ENCODE measurements at places on chromosomes 1 and 21.

DNA sequence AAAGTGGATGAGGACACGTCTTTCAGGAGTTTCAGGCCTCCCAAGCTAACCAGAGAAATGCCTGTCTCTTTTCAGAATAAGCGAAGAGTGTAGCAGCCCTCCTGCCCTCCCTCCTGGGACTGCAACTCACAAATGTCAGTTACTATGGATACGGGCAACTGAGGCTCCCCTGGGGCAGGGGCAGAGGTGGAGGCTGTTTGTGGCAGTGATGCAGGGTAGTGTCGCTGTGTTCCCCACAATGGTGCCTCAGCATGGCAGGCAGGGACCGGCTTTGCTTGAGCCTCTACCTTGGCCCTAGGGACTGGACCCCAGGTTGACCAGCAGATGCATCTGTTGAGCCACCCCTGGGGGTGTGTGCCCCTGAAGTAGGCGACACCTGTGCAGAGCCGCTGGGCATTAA lies 10.2 kb downstream of the NFASC start:
- no peak for DNase-seq

GRCh38 chr1:51433269-51433971 lies 85.6 kb downstream of the EPS15 start:
- DNase-seq = no peak

GRCh38 chr21:42583477-42584295 lies 69.7 kb upstream of the PDE9A start:
- no peak for DNase-seq

DNA sequence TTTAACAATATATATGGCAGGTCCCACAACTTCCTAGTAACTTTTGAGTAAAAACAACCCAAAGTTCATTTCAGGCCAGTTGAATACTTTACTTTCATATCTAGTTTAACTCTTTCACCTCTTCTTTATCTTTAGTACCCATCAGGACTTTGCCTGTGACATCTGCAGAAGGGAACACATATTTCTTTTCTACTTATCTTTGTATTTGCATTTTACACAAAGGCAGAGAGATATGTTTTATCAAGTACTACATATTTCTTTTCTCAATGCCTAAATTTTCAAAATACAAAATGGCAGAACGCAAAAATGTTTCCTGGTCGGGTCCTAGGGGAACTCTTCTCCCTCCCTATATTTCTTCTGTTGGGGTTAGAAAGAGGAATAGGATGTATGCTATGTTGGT lies 6.8 kb upstream of the PTPRC start:
- no peak for DNase-seq

DNA sequence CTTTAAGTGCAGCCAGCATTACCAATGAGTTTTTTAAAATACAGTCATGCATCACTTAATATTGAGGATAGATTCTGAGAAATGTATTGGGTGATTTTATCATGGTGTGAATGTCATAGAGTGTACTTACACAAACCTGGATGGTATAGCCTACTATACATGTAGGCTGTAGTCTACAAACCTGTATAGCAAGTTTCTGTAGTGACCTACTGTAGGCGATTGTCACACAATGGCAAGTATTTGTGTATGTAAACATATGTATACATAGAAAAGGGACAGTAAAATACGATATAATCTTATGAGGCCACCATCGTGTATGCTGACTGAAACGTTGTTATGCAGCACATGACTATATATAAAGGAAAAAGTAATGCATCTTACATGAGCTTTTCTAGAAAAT lies 48.2 kb downstream of the RPE65 start:
- DNase-seq = no peak

DNA sequence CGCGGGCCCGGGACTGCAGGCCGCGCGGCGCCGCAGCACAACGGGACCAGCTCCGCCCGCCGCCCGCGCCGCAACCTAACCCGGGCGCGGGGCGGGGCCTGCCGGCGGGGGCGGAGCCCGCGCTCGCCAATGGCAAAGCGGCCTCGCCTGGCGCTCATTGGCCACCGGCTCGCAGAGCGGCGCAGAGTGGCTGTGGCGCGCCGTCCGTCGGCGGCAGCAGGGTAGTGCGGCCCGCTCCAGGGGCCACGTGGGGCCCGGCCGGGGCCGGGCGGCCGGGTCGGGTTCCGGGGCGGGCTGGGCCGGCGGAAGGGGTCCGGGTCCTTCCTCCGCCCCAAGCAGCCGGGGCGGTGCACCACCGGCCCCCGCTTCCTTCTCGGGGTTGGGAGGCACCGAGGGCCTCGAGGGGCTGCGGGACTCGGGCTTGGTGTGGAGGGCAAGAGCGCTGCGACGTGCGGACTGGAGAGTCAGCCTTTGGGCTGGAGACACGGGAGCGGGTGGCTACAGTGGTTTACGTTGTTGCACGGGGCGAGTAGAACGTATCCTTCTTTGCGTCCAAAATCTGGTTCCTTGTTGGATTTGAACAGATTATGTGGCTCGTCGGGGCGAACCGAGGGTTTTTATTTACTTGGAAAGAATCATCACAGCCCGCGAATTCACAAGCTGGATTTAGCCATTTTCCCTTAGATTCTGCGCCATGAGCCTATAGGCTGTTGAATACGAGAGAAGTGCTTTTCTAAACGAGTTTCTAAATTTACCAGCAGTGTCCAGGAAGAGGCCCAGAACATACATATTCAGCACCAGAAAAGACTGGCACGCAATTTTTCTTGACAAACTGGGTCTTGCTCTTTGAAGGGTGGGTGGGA lies at the start of gene SRM:
Gene SRM (minus strand): TSS at position 51 of the 863 bp plus-strand sequence. CDS start 75 bp downstream, outside the sequence.
- peak; percentile 58 for DNase-seq

DNA sequence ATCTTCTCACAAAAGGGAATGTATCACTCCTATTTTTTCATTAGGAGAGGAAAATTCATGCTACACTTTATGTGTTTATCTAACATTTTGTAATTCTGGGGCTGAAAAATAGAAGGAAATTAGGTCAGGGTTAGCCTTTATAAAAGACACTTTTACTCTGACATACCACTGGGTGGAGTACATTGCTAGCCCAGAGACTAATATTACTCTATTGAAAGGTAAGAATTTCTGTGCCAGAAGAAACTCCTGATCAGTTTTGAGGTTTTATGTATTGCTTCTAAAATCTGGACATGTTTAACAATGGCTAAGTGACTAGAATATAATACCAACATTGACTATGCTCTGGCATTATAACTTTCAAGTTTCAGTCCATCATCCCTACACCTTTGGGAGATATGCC lies 724.6 kb downstream of the USP25 start:
- DNase-seq = no peak

DNA sequence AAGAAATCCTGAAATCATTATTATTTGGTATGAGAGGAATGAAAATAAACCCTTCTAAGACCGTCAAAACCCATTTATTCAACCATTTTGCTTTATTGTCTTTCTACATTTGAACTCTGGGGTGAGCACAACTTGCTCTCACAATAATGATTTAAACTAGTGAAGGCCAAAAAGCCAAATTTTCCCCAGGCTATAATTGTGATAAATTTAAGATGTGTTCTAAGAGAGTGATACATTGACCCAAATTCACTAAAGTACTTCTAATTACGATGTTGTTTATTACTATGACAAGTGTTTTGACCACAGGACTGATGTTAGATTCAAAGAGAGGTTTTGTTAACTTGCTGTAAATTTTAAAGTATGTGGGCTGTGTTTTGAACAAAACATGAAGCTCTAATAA lies 670.9 kb upstream of the NR5A2 start:
- DNase-seq = no peak

DNA sequence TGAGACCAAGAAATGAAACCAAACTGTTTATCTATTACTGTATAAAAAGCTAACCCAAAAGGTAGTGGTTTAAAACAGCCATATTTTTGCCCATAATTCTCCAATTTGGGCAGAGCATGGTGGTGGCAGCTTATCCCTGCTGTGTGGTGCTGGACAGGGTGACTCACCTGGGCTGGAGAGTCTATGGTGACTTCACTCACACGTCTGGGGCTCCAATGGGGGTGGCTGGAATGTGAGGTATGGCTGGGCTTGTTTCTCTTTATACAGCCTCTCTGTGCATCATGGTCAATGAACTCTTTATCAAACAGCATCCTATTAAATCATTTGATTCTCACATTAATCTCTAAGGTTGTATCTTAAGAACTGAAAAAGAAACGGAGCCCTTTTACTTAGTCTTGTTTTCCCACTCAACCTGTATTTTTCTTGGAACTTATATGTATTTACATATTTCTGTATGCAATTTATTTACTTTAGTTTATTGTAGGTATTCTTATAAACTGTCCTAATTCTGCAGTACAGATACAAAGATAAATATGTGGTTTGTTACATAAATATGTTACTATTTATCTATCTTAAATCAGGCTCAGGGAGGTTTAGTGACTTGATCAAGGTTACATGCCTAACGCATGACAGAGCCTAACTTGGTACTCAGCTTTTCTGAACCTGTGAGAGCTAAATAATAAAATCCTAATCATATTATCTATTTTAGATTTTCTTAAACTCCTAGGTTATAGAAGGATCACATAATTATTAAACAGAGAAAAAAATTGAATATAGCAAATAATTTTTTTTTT lies 37.5 kb upstream of the WLS start:
- no peak for DNase-seq

- no peak for DNase-seq
Measured at GRCh38 chr1:150429805-150430204, 57.4 kb upstream of the TARS2 start.

GRCh38 chr1:12383001-12383400 lies 153.2 kb downstream of the VPS13D start:
- no peak for DNase-seq

GRCh38 chr1:22763487-22764200 lies 53.0 kb downstream of the EPHB2 start:
- DNase-seq = no peak

DNA sequence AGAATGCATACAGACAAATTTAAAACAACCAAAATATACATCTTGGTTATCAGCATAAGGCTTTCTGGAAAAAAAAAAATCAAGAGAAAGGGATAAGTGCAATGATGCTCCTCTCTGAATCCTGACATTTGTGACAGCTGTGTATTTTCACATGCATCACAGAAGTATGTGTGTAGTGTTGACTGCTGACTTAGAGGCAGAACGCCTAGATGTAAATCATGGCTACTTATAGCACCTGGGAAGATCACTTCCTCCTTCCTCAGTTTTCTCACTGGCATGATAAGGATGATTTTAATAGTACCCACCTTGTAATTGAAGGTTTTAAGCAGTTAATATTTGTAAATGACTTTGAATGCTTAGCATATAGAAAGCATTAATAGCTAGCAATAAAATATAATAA lies 112.5 kb downstream of the MRPL39 start:
- no peak for DNase-seq

DNA sequence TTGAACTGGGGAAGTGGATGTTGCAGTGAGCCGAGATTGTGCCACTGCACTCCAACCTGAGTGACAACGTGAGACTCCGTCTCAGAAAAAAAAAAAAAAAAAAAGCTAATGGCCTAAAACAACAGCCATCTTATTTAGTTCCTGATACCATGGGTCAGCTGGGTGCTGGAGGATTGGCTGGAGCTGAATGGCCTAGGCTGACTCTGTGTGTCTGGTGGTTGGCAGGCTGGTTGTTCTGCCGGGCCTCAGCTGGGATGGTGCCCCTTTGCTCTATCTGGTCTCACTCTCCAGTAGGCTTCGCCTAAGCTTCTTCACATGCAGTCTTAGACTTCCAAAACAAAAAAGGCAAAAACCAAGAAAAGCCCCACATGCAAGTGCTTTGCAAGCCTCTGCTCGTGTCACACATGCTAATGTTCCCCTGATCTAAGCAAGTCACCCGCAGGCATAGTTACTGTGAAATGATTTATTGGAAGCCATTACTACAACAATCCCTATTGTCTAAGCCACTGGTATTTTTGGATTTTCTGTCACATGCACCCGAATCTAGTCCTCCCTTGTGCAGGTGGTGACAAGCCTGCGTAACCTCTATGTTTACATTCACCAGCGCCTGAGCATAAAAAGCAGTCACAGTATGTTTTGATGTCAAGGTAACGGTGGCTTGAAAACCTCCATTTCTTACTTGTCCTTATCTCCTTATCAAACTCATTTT lies 39.6 kb upstream of the KANK4 start:
- no peak for DNase-seq

GRCh38 chr1:8780405-8780804 lies 37.0 kb downstream of the RERE start:
- DNase-seq = no peak

GRCh38 chr1:111045033-111045722 lies 81.5 kb upstream of the LRIF1 start:
- DNase-seq = no peak

DNA sequence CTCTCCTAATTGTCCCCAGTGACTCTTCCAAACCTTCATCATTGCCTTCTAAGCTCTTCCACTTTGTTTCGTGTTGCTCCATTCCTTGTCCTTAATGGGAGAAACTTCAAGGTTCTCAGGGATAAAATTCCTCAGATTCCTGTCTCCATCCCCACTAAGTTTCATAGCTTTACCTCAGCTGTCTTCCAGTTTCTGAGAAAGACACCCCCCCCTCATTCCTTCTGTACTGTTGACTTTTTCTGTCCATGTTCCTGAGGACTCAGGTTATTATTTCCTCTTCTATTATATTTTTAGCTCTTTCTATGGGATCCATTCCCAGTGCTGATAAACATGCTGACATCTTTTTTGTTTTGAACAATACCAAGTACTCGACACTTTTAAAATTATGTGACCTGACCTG lies 215.3 kb upstream of the PTGFR start:
- DNase-seq = no peak

DNA sequence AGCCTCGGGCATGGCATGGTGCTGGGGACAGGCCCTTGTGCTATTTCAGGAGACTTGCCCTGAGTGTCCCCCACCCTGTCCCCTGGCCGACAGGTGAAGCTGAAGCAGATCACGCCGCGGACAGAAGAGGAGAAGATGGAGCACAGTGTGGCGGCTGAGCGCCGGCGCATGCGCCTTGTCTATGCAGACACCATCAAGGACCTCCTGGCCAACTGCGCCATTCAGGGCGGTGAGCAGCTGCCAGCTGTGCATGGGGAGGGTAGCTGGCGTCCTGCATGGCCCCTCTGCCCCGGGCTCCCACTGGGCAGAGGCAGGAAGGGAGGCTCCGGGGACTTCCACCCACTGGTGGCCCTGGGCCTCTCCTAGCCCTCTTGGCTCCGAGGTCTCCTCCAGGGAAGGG lies 28.9 kb downstream of the FAM151A start:
- DNase-seq = no peak

- DNase-seq = no peak
Measured at GRCh38 chr1:21813542-21813941, 1.5 kb downstream of the LDLRAD2 start.

DNA sequence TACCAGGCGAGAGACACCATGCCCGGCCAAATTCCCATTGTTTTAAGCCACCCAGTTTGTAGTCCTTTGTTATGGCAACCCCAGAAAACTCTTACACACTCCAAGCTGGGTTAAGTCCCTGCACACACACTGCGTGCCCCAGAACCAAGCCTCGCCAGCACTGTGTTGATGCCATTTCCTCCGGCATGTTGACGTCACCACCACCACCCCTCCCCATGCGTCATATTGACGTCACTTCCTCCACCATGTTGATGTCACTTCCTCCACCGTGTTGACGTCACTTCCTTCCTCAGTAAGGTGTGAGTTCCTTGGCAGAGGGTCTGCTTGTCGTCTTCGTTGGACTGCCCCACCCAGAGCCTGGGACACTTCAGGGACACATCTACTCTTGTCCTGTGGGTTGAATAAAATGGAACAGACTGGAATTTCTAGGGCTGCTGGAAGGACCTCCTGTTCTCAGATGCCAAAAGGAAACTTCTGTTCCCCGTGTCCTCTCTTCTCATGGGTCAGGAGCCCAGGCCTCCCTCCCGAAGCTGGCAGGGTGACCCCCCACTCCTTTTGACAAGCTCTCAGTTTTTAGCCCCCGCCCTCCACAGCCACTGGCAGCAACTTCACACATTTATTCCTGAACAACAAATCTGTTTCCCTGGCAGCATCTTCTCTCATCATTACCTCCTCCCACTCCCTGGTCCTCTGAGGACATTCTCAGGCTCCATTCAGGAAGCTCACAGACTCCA lies 643.3 kb downstream of the NPHP4 start:
- no peak for DNase-seq
